Stimulated activated CD8-positive, alpha-beta memory T cell treated with anti-CD3 and anti-CD28 coated beads, Interleukin-4, amount 100 ng/mL, for 4 hours (primary cell): ENCODE measurements at places on chromosomes 2 and 18.

GRCh38 chr2:24435391-24436316 lies 55.4 kb upstream of the NCOA1 start:
- no peak for DNase-seq

GRCh38 chr2:50221106-50221505 lies 810.8 kb downstream of the NRXN1 start:
- no peak for DNase-seq

- DNase-seq: no peak
Observed at GRCh38 chr2:152606081-152606480, 111.2 kb downstream of the PRPF40A start.

GRCh38 chr2:133204421-133204820 lies 363.8 kb downstream of the NCKAP5 start:
- no peak for DNase-seq

DNA sequence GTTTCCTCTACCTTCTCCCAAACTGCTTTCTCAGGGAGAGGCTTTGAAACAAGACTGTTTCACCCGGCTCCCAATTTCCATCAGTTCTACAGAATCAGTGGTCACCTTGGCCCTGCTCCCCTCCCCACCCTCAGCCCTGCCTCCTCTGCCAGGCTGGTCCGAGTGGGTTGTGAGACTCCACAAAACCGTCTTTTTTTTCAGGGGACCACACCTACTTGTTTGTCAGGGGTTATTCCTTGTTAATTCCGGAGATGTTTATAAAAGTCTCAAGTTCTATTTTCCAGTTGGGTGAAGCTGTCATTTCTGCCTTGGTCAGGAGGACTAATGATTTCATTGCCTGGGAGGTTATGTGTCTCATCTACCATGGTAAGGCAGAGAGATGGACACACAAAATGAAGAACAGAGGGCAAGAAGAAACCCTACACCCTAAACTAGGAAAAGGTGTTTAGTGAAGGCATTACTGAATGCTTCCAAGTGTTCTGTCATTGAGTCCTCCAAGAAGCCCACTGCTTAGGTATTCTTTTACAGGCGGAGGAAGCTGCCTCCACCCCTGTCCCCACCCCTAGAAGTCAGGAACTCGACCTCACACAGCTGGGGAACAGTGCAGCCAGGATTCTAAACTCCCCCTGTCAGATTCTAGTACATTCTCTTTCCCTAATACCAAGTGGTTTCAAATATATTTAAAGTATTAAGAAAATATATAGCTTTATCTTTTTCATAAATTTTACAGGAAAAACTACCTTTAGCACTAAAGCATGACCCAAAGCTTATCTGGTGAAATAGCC lies 46.3 kb downstream of the COPS8 start:
- DNase-seq: no peak

DNA sequence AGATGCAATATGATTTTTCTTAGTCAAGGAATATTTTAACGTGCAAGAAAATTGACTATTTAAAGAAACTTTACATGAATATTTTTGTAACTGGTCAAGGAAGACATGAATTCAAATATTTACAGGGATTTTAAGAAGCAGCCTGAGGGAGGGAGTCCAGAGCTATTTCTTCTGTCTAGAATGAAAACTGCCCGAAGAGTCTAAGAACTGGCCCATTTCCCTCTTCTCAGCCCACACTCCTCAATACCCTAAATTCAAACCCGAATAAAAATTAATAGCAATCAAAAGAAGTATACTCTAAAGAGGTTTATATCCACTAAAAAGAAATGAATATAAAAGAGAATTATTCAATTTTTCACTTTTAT lies 6.5 kb upstream of the NDUFV2 start:
- no peak for DNase-seq

DNA sequence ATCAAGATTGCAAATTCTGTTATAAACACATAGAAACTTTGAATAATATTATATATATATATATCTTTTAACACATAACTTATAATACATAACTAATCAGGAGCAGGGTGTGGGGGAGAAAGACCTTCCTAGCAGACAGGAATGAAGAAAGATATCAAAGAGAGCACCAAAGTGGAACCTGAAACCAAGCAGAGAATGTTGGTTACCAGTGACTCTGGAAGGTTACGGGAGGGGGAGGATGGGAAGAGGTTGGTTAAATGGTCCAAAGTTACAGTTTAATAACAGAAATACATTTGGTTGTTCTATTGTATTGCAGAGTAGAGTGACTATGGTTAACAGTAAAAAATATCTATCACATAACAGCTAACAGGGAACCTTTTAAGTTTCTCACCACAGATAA lies 366.7 kb downstream of the LRRTM4 start:
- DNase-seq: no peak

DNA sequence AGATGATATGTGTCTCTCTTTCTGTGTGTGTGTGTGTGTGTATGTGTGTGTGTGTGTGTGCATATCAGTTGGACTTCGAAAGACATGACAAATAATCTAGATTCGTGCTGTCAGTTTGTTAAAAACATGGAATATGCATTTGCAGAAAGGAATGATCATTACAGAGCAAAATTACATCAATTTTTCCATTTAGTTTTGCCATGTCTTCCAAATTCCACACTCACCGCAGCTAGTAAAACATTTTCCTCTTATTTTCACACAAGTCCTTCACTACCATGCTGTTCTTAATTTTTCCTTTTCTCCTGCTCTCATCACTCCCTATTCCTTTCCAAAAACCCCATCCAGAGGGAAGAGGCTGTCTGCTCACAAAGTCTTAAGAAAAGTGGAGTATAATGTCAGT lies 1191.4 kb upstream of the SLC39A10 start:
- no peak for DNase-seq

DNA sequence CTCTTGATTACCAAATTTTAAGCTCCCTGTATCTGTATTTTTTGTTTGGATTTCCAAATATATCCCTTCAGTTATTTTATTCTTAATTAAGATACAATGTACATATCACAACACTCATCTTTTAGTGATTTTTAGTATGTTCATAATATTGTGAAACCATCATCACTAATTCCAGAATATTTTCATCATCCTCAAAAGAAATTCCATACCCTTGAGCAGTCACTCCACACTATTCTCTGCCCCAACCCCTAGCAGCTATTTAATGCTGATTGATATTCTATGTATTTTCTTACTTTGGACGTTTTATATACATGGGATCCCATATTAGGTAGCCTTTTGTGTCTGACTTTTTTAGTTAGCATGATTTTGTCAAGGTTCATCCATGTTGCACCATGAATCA lies 127.4 kb upstream of the SLC8A1 start:
- no peak for DNase-seq

- DNase-seq: no peak
Observed at GRCh38 chr2:217714287-217714751, 288.5 kb downstream of the TNS1 start.

DNA sequence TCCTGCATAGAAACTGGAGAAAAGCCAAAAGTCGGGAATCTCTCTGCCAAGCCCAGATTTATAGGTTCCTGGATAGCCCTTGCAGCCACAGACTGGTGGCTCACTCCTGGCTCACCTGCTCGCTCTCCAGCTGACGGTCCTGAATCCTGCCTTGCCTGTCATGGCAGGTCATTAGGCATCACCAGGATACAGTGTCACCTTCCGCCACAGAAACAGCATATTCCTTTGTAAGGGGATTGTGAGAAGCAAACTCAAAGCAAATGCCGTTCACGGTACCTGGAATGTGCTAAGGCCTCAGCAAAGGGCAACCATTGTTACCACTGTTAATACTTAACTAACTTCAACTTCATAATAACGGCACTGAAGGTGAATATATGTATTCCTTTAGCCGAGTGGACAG lies 57.1 kb upstream of the GPR45 start:
- DNase-seq: no peak

DNA sequence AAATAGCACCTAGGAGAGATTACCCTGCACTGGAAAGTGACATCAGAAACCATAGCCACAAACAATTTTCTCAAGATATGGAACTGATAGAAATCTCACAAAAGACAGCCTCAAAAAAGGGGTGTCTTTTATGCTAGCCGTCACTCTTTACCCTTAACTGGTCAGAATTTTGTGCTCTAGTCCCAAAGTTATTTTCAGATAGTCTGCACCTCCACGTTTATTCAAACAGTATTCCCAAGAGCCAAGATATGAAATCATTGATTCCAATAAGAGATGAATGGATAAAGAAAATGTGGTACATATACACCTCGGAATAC lies 23.5 kb upstream of the PMAIP1 start:
- DNase-seq: no peak

DNA sequence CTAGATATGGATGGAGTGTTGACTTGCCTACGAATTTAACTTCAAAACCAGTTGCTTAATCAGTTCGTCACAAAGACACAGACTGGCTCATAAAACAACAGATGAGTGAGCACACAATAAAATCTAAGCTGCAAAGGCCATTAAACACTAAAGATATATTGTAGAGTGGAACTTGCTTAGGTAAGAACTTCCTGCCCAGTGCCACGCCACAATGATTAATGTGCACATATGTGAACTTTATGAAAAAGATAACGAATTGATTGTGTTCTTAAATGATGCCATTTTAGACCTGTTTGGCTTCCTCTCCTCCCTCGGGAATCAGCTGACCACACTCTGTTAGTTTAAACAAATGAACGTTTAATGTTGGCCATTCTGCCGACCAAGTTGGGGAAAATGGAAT lies 2031.3 kb upstream of the CELF4 start:
- DNase-seq: no peak

- DNase-seq: no peak
Observed at GRCh38 chr2:19754907-19755306, 146.9 kb downstream of the TTC32 start.

- DNase-seq: no peak
Observed at GRCh38 chr2:128360711-128361110, 42.0 kb upstream of the HS6ST1 start.

DNA sequence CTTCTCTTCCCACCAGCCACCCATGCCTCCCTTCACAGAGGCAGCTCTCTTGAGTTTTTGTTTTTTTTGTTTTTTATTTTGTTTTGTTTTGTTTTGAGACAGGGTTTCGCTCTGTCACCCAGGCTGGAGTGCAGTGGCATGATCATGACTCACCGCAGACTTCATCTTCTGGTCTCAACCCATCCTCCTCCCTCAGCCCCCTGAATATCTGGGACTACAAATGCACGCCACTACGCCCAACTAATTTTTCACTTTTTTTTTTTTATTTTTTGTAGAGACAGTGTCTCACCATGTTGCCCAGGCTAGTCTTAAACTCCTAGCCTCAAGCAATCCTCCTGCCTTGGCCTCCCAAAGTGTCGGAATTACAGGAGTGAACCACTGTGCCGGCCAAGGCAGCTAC lies 161.4 kb downstream of the TRABD2A start:
- DNase-seq: no peak

GRCh38 chr2:36698993-36699392 lies 2.5 kb downstream of the VIT start:
- DNase-seq: no peak

DNA sequence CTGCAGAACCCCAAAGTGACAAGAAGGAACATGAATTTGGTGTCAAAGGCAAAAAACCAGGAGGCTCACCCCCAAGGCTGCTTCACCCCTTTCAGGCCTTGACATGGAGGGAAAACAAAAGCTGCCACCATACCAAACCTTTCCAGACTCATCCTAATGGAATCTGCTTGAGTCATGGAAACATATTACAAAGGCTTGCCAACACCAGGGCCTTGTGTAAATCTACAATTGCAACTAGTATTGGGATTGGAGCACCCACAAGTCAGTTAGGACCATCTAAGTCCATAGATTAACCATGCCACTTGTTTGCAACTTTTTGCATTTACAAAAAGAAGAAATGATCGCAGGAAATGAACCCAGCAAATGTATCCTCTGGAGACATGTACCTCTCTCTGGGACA lies 297.6 kb downstream of the CDCA7 start:
- no peak for DNase-seq

DNA sequence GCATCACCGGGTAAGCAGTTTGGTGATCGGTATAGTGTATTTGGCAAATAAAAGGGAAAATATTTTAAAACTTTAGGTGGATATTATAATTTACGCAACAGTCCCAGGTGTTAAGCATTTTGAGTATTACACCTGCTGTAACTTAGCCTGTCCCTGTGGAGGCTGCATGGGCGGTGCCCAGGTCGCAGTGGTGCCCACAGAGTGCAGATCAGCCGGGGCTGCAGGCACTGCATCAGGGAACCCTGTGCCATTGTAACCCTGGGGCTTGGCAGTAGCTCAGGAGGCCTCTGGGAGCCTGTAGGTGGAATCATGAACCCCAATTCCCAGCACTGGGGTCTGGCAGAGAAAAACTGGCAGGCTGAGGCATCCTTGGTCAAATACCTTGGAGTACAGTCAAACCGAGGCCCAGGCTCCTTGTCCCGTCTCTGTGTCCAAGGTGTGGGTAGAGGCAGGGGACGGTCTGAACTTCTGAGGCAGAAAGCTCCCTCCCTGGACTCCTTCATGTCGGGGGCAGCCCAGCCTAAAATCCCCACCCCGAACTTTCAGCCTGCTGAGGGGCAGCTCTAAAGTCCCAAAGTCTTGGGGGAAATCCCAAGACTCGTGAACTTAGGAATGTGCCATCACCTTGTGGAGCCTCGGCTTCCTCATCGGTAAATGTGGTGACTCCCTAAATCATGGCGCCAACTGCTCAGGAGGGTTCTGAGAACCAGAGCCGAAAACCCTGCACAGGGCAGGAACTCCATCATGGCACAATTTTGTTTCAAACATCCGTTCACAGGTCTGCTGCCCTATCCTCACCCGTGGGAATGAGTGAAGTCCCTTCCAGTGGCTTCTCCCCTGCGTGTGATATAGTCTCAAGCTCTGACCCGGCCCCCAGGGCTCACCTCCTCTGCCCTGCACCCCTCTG lies 85.7 kb downstream of the INHBB start:
- no peak for DNase-seq

GRCh38 chr2:65353046-65353445 lies 79.4 kb downstream of the SPRED2 start:
- DNase-seq: no peak

GRCh38 chr2:135986507-135986906 lies 1.1 kb upstream of the DARS1 start:
- DNase-seq: no peak

DNA sequence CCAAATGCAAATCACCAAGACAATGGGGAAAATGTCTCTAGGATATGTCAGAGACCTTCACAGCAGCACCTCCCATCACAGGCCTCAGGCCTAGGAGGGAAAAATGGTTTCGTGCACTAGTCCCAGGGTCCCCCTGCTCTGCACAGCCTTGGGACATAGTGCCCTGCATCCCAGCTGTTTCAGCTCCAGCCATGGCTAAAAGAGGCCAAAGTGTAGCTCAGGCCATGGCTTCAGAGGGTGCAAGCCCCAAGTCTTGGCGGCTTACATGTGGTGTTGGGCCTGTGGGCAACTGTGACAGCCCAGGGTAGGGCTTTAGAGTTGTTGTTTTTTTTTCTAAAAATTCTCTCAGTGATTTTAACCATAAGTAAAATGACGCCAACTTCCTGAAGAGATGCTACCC lies 25.5 kb upstream of the SOCS6 start:
- DNase-seq: no peak

DNA sequence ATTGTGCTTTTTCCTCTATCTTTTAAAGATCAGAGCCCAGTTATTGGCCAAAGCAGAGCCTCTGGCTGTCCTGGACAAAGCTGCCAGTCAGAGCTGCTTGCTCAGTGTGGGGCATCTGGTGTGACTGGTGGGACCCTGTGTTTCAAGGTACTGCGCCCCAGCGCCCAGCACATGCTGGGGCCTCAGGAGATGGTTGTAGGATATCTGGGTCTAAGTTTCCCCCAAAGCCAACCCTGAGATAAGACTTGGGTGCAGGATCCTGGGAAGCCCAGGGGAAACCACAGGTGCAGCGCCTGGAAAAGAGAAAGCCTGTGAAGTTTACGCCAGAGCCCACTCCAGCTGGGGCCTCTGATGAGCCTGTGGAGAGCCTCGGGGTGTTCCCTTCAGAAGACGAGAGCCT lies 117.7 kb downstream of the RPIA start:
- no peak for DNase-seq
